Endothelial cell (in vitro differentiated cells): ENCODE measurements at places on chromosomes 11 and 22.

GRCh38 chr11:99687320-99687719 lies 666.6 kb downstream of the CNTN5 start:
- DNase-seq, result no peak

DNA sequence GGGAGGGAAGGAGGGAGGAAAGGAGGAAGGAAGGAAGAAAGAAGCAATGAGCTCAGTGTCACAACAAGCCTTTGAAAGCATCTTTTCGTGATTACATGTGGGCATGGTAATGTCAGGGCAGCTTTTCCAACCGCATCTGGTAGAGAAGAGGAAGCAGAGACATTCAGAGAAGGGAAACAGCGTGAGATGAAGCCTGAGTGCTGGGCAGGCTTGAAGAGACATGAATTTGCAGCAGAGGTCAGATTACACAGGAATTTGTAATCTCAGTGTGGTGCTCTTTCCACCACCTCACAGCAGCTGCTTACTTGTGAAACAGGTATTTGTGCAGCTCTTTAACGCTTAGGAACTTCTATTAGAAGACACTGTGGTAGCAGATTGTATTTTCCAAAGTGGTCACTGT lies 289.5 kb upstream of the C11orf87 start:
- DNase-seq, result no peak

DNA sequence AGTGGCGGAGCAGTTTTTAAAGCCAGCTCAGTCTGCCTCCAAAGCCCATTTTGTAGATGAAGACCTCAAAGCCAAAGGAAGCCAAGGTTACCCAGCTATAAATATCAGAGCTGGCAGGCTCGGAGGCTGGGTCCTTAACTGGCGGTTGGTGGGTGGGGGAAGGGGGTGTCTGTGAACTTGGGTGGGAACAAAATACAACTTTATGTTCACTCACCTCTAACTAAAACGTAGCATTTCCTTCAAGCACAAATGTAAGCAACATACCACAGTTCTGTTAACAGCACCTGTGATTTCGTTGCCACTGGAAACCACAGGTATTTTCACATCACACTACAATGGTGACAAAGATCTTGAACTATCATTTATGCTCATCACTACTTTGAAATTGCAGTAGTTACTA lies 99.7 kb upstream of the SYT13 start:
- no peak for DNase-seq

- DNase-seq, result no peak
Measured at GRCh38 chr11:124467381-124467927, 22.0 kb upstream of the OR8B8 start.

DNA sequence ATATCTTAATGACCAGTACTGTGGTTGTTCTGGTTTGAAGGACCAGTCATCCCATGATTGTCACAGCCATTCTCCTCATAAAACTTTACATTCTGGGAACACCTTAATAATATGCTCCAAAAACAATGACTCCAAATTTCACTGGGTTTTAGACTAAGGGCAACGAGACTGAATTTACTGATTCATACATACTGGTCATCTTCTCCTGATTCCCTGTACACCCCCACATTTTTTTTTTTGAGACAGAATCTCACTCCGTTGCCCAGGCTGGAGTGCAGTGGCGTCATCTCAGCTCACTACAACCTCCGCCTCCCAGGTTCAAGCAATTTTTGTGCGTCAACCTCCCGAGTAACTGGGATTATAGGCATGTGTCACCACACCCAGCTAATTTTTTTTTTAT lies 78.9 kb downstream of the GAB2 start:
- DNase-seq, result no peak
